ENCODE measurements at places on chromosomes 5 and 9.

DNA sequence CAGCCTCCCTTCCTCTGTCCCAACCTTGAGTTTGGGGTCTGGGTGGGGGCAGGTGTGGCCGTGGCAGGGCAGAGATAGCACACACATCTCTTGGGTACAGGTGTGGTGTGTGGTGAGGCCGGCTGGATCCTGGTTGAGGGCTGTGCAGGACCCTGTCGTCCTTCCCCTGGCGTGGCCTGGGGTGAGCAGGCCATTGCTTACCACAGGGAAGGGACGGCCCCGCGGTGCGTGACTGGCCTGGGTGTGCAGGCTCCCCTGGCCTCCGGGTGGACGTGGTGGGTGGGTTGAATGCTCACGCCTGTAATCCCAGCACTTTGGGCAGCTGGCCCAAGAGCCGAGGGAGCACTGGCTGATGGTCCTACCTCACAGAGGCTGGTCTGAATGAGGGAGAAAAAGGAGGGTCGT, 1.2 kb downstream of the ARRDC1 start:
- DNase-seq: no peak

DNA sequence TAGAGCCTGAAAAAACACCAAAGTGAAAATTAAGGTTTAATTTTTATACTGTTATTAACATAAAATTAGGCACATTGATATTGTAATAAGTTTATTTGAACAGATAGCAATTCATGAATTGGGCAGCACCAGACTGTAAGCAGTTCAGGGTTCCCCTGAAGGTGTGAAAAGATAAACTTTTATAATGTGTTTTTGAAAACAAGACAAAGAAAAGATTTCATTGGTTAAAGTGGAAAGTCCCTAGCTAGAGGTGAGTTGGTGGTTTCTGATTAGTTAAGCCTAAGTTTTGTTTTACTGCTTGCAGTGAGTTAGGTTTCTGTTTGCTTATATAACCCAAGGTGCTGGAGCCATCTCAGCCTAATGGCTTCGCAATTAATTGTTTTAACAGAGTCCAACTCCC, 96.5 kb upstream of the RPS23 start:
- no peak for DNase-seq

DNA sequence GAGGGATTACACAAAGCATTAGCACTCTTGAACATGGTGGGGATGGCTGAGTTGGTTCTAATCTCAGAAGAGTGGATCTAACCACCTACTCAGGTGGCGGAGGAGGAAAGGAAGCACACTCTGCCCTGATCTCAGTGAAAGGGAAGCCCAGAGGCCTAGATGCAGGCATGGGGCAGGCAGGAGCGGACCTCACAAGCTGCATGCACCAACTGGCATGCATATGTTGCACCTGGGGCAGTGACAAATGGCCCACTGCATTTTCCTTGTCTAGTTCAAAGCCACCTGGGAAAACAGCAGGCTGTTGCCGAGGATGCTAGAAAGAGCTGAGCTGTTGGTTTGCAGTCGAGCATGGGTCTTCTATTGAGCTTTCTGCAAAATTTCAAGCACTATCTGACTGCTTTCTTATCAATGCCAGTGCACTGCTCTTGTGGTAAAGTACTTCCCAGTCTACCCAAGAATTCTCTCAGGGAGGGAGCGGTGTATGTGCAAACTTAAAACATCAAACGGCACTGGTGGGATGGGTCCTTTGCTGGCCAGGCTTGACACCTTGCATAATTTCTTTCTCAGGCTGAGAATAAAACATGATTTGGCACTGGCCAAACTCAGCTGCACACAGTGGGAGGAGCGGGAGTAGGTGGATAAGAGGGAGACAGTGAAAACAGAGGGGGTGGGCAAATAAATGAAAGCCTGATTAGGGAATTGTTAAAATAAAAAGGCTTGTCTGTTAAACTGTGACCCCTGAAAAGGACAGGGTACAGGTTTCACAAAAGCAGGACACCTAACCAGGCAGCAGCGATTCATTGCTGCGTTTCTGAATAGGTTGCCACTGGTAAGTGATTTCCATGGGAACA, 108.9 kb downstream of the MARCHF3 start:
- DNase-seq: no peak

DNA sequence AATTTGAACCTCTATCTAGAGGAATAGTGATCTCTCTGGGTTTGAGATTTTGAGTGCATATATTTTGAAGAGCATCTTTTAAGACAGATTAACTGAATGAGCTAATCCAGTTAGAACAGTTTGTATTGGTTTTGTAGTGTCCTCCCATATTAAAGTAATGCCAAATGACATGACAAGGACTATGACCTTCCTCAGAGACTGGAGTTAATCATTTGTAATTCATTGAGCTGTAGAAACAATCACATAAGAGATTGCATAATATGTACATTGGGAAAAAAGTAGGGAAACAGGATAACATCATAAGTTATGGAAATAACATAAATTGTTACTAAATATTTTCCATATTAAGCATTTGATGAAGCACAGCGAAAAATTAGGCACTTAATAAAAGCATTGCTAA, 45.8 kb upstream of the PRDM9 start:
- no peak for DNase-seq

GRCh38 chr9:127724012-127724411, 8.1 kb downstream of the TTC16 start:
- no peak for DNase-seq

DNA sequence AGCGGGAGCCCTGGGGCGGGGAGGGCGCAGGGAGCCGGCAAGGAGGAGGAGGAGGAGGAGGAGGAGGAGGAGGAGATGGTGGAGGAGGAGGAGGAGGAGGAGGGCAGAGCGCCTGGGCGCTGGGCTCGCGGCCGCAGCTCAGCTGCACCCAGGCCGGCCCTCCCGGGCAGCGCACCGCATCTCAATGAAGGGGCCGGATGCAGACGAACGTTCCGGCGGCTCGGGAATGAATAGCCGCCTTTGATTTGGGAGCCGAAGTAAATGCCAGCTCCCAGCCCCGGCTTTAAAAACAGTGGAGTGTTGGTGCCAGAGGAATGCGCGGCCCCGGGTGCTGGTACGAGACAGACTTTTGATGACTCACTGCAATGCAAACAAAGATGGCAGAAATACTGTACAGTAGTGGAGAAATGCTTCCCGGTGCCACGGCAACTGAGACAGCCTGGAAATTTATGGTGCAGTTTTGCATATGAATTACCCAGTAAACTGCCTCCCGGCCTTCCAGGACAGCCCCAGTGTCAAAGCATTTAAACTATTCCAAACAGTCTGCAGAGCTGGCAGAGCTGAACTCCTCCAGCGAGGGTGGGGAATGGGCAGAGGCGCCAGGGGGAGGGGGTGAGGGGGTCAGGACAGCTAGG, 43.1 kb downstream of the NACC2 start:
- peak; percentile 94 for DNase-seq

GRCh38 chr5:75484605-75485004, 26.8 kb downstream of the CERT1 start:
- no peak for DNase-seq

DNA sequence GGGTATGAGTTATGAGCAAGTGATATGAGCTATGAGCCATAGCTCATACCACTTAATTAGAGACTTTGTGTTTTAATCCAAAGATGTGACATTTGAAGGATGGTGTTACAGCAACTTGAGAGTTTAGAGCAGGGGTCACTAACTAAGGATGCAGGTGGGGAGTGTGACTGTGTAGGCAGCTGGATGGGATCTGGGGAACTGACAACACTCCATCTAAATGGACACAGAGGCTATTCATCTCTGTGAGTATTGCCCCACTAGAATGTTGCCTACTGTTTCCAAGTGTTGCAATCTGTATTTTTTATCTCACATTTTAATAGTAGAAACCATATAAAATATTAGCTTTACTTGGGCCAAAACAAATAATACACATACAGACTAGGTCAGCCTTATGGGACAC, 488.1 kb upstream of the DAB2 start:
- DNase-seq: no peak

DNA sequence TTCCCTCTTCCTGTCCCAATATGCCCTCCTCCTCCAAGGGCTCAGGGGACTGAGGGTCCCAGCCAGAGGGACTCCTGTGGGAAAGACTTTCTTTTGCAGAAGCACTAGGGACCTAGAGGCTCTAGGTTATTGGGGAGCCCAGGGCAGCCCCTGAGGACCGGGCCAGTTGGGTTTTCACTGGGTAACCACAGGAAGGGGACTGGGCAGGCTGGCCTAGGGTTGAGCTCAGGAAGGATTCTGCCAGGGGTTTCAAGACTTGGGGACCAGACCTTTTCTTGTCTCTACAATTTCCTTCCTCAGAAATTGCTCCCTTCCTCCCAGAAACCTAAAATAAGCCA, 24.4 kb upstream of the HMCN2 start:
- no peak for DNase-seq

- DNase-seq: no peak
Observed at GRCh38 chr5:39302472-39302871, 61.8 kb downstream of the C9 start.

- DNase-seq: no peak
Observed at GRCh38 chr9:129946246-129946995, 96.6 kb downstream of the FNBP1 start.

GRCh38 chr9:131475956-131476776, 26.6 kb upstream of the POMT1 start:
- DNase-seq: no peak

DNA sequence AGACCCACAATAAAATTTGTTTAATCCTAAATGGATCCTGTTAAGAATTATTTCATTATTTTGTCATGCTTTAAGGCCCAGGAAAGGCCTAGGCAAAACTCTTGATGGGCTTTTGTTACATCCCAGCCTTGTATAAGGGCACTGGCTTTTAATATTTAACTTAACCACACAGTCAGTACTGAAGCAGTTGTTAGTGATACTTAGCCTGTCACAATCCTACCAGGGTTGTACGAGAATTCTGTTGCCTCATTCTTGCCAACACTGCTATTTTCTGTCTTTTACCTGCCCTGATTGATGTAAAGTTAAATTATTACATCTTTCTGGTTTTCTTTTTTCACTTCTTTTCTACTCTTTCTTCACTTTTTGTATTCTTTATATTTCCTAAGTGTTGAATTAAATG, 10.9 kb downstream of the ZNF169 start:
- no peak for DNase-seq

DNA sequence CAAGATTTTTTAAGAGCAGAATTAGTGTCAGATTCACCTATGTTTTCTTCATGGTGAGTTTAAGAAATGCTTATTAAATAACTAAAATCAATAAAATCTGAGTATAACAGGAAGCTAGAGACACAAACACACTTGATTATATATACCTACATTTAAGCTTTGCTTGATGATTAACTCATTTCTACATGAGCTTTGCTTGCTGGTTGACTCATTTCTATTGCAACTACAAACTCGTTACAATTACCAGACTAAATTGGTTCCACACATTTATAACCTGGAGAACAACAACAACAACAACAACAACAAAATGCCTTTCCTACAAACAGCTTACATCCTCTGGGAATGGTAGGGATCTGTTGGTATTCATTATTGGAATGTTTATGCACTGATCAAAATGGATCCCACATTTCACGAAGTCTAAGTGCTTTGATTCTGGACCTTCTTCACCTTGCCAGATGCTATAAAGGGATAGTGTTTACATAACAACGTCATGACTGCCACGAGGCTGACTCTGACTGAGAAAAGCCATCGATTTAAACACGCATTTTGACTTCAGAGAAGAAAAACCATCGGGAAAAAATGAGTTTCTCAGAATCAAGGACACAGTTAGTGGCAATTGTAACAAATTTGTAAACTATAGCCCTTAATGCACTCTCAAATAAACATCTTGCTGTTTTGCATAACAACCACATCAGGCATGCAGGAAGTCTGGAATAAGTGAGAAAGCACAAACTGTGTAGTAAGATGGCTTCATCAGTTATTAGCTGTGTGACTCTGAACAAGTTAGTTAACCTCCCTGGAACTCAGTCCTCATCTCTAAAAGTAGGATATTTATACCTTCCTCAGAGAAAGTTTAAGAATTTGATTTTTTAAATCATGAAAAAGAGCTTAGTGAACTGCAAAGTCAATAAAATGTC, 49.8 kb downstream of the RASEF start:
- no peak for DNase-seq

DNA sequence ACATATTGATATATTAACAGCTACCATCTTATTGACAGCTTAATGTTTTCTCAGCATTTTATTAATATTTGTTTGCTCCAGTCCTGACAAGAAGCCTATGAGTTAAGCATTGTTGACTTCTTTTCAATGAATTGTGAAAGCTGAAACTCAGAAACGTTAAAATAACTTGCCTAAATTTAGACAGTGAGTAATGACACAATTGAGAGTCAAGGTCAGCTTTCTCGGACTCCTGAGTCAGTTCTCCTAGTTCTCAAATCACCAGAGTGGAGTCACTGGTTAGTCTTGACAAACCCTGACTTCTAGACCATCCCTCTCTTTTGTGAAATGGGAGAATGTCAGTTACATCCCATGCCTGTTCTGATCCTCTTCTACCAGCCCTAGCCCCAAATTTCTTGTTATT, 222.7 kb upstream of the ACO1 start:
- DNase-seq: no peak

GRCh38 chr5:138471052-138471361, 5.7 kb downstream of the EGR1 start:
- no peak for DNase-seq

- DNase-seq: no peak
Observed at GRCh38 chr5:122751293-122751782, 23.5 kb upstream of the SNX2 start.

DNA sequence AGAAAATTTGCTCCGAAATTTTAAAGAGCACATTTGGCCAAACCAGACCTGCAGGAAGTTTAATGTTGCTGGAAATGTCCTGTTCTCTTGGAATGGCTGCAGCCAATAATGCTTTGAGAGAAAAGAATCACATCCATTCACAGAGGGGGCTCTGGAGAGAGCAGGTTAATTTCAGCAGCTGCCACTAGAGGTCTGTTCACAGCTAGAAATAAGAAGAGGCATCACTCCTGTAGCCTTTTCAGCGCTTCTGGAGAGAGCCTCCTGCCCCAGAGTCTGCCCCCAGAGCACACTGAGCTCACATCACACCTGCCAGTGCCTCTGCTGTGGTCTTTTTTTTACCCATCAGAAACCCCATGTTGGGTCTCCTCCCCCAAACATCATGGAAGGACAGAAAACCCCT, 124.8 kb upstream of the RAD23B start:
- DNase-seq: peak; percentile 21

- peak; percentile 91 for DNase-seq
Observed at GRCh38 chr5:168712280-168712924, 133.2 kb upstream of the PANK3 start.

- no peak for DNase-seq
Observed at GRCh38 chr5:142239394-142240159, 85.2 kb downstream of the SPRY4 start.

- DNase-seq: no peak
Observed at GRCh38 chr5:57878301-57878722, 395.7 kb upstream of the ACTBL2 start.

Measured in amniotic stem cell (primary cell).